ENCODE measurements at places on chromosomes 3 and 15. TPM values are rescaled to one million over a fixed set of nuclear protein-coding genes. Genes with fewer than 3 reads are reported as not detected.

The SNAPC5 gene
- total RNA-seq: 57.6 TPM

The GNAT1 gene
- total RNA-seq: not detected

The CPN2 gene
- not detected for total RNA-seq

The CHRFAM7A gene
- 6.7 TPM for total RNA-seq

The CHSY1 gene
- 19.6 TPM for total RNA-seq

The CADM2 gene
- total RNA-seq: 0.21 TPM

The SLC22A14 gene
- not detected for total RNA-seq

The IL5RA gene
- total RNA-seq: not detected

The CGNL1 gene
- 1.5 TPM for total RNA-seq

The CRELD1 gene
- 12.0 TPM for total RNA-seq

The ZDHHC3 gene
- total RNA-seq: 37.7 TPM

The PGBD4 gene
- total RNA-seq: 1.2 TPM

The TF gene
- total RNA-seq: 0.93 TPM

The XCR1 gene
- total RNA-seq: not detected

The CHRD gene
- total RNA-seq: 0.29 TPM

The GOLGA6A gene
- total RNA-seq: 0.08 TPM

The CFAP92 gene
- total RNA-seq: not detected

The SI gene
- total RNA-seq: not detected

The LMAN1L gene
- not detected for total RNA-seq

The CHRM5 gene
- not detected for total RNA-seq

The LDHAL6B gene
- total RNA-seq: not detected

The CRYGS gene
- total RNA-seq: 0.44 TPM

The CLDN11 gene
- total RNA-seq: not detected

The FES gene
- total RNA-seq: 0.88 TPM

The FBXL2 gene
- total RNA-seq: 5.4 TPM

The MCF2L2 gene
- not detected for total RNA-seq

The LRRC2 gene
- not detected for total RNA-seq

The GCNT3 gene
- total RNA-seq: 195 TPM

The EPHA6 gene
- total RNA-seq: not detected

The PSMD6 gene
- 88.8 TPM for total RNA-seq

The GOLIM4 gene
- 18.9 TPM for total RNA-seq

The EXD1 gene
- not detected for total RNA-seq

The PIF1 gene
- total RNA-seq: 17.4 TPM

The PP2D1 gene
- total RNA-seq: not detected

The MUSTN1 gene
- total RNA-seq: not detected

The SOX14 gene
- not detected for total RNA-seq

The CLEC3B gene
- total RNA-seq: not detected

The SCG5 gene
- 2.5 TPM for total RNA-seq

The SEMA6D gene
- not detected for total RNA-seq

The ABHD17C gene
- total RNA-seq: 35.2 TPM

The HCLS1 gene
- total RNA-seq: 0.13 TPM

The ZNF660 gene
- not detected for total RNA-seq

The MNS1 gene
- 2.1 TPM for total RNA-seq
